ENCODE measurements at places on chromosomes 2 and 18.

DNA sequence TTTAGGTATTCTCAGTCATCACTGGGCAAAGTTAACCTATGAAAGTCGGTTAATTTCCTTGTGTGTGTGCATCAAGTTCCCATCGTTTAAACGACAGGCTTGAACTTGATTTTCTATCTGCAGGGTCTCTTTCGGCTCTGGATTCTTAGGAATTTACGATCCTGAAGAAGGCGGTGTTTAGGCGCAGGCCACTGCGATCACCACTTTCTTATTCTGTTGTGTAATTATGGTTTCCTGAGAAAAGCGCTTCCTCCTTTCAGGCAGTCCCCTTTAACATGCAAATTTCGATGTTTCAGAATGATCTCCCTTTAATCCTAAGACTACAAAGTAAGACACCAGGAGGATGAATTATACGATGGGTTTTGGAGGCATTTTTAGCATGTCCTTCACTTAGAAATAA lies 27.9 kb upstream of the MBP start:
- no peak for DNase-seq

- DNase-seq, result no peak
Observed at GRCh38 chr2:117801826-117802225, 12.7 kb upstream of the DDX18 start.

DNA sequence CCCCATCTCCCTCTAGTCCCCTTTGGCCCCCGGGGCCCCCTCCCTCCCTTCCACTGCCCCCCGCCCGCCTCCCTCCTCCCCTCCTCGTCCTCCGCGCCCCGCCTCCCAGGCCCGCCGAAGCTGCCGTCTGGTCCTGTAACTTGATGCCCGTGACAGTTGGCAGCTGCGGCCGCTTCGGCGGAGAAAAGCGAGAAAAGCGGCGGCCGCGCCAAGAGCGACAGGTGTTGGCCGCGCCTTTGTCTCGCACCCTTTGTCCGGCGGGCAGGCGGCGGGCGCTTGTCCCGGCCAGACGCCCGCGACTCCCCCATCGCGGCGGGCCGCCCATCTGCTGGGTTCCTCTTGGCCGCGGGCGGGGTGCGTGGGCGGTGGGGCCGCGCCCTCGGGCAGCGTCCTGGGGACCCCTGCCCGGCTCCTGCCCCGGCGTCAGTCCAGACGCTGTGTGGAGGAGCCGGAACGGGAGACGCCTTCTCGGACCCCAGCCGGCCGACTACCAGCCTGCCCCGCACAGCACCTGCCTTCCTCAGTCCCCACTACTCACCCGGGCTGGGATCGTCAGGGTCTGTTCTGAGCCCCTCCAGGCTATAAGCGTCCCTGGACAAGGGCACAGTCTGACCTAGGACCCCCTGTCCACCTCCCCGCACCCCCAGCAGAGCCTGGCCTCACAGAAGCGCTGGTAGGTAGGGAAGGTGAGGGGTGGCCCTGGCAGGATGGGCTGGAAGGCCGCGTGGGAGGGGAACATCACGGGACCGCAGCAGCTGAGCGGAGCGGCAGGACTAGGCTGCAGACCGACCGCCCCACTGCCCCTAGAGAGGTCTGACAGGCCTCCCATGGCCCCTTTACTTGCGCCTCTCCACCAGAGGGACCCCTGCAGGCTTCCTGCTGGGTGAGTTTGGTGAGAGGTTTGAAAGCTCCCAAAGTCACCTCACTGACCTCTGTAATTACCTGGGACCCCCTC lies 1.2 kb upstream of the HES6 start:
- DNase-seq, result peak; percentile 90

DNA sequence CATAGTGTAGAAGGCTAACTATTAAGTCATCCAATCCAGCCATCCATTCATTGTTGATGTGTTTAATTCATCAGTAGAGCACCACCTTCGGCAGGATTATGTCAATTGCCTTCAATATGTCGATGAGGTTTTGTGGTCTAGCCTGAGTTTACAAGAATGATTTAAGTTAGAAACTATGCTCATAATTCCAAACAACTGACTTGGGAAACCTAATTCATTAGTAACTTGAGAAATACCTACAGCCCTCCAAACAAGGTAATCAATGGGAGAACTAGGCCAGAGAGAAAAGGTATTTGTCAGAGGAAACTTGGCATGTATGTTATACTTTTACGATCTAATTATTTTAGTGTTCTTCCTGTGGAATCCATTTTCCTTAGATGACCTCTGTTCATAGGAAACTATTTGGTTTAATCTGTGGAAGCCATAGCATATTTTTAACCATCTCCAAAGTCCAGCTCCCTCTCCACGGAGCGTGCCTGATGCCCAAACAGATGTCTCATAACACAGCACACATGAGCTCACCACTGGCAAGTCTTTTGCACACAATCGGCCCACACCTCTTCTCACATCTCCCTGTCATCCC lies 148.5 kb downstream of the GFPT1 start:
- DNase-seq, result no peak

- DNase-seq, result no peak
Observed at GRCh38 chr2:108565778-108566375, 31.6 kb downstream of the LIMS1 start.

GRCh38 chr2:135473567-135473966 lies 57.5 kb downstream of the ZRANB3 start:
- no peak for DNase-seq

DNA sequence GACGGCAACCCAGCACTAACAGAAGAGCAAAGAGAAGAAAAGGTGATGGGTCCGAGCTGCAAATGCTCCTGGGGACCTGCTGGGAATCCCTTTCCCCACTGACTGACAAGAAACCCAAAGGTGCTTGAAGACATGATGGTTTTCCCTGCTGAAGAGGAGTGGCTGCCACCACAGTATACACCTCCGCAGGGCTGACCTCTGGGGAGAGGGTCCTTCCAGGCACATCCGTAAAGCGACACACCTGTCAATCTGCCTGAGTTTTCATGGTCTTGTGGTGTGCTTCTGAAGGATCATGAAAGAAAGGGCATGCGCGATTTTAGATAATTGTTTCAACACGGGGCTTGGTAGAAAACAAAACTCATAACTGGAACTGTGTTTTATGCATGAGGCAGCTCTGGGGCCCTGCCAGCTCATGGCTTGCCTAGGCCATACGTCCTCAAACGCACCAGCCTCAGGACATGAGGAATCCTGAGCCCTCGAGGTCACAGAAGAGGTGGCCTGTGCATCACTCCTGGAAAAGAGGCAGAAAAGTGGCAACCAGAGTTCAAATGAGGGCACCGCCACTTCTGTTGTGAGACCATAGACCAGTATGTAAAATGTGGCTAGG lies 51.8 kb downstream of the SERTAD2 start:
- DNase-seq, result no peak

GRCh38 chr2:207734264-207734635 lies 22.8 kb downstream of the CCNYL1 start:
- DNase-seq, result no peak

GRCh38 chr2:219496825-219497494 lies 1.7 kb upstream of the GMPPA start:
- DNase-seq, result peak; percentile 38

Data from DMS79 treated with DMSO at 0.1 percent for 48 hours (cell line).